ENCODE measurements at places on chromosomes 3 and 15.

GRCh38 chr15:37820380-37821128 lies 113.9 kb upstream of the TMCO5A start:
- DNase-seq = no peak

- DNase-seq = no peak
These were observed 247.3 kb downstream of the THSD4 start for GRCh38 chr15:71362556-71362955.

GRCh38 chr15:38600236-38600635 lies 35.6 kb upstream of the RASGRP1 start:
- DNase-seq = no peak

GRCh38 chr3:126464093-126464492 lies 11.6 kb downstream of the ZXDC start:
- DNase-seq = no peak
